ENCODE measurements at places on chromosomes 6 and 20. TPM values are rescaled to one million over a fixed set of nuclear protein-coding genes. Genes with fewer than 3 reads are reported as not detected.

VGLL2 gene
- total RNA-seq = not detected

GRCh38 chr6:106849120-106849519, 125.4 kb downstream of the CD24 start:
- no peak for DNase-seq

GRCh38 chr20:44215125-44215524, 4.6 kb upstream of the OSER1 start:
- DNase-seq = peak; percentile 66

DNA sequence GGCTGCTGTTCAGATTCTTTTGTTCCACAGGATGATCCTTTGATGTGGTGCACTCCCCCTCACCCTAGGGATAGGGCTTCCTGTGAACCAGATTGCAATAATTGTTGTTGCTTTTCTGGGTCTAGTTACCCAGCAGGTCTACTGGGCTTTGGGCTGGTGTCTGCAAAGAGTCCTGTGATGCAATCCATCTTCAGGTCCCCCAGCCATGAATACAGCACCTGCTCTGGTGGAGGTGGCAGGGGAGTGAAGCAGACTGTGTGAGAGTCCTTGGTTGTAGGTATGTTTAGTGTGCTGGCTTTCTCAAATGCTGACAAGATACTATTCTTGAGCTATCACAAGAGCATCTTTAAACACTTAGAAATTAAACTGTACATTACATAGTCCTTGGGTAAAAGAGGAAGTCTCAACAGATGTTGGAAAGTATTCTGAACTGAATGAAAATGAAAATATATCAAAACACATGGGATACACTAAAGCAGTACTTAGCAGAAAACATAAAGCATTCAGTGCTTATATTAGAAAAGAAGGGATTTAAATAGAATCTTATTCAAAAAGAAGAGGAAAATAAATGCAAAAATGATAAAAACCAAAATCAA, 49.1 kb upstream of the CCR6 start:
- DNase-seq = no peak

WFDC5 gene
- total RNA-seq = not detected

RAET1E gene
- not detected for total RNA-seq

- DNase-seq = no peak
These were observed 36.0 kb upstream of the SLC35D3 start for GRCh38 chr6:136886091-136886490.

DNA sequence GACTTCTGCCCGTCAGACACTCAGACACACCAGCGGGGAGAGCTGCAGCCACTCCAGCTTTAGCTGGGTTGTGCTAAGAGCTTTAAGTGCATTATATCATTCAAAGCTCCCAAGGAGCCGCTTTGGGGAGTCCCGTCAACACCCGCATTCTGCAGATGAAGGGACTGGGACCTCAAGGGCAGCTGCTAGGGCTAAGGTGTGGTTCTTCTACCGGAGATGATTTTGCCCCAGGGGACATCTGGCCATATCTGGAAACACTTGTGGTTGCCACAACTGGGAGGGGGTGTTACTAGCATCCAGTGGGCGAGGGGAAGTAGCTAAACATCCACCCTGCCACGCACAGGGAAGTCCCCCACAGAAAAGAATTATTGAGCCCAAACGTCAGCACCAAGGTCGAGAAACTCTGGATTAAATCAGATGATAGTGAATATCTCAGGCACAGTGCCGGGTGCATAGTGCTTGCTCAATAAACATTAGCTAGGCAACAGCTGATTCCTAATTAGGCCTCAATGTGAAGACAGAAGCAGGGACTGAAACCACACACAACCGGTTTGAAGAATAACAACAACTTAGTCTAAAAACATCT, 29.6 kb downstream of the PMEPA1 start:
- DNase-seq = no peak

PRDM13 gene
- total RNA-seq = 1.9 TPM

GRCh38 chr6:17908831-17909230, 78.6 kb downstream of the KIF13A start:
- peak; percentile 15 for DNase-seq

GRCh38 chr6:138494312-138494711, 5.0 kb downstream of the NHSL1 start:
- DNase-seq = no peak
